ENCODE measurements at places on chromosomes 6 and 20.

DNA sequence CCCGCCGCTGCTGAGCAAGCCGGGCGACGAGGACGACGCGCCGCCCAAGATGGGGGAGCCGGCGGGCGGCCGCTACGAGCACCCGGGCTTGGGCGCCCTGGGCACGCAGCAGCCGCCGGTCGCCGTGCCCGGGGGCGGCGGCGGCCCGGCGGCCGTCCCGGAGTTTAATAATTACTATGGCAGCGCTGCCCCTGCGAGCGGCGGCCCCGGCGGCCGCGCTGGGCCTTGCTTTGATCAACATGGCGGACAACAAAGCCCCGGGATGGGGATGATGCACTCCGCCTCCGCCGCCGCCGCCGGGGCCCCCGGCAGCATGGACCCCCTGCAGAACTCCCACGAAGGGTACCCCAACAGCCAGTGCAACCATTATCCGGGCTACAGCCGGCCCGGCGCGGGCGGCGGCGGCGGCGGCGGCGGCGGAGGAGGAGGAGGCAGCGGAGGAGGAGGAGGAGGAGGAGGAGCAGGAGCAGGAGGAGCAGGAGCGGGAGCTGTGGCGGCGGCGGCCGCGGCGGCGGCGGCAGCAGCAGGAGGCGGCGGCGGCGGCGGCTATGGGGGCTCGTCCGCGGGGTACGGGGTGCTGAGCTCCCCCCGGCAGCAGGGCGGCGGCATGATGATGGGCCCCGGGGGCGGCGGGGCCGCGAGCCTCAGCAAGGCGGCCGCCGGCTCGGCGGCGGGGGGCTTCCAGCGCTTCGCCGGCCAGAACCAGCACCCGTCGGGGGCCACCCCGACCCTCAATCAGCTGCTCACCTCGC is 1.5 kb downstream of the ARID1B start:
- DNase-seq = no peak

- DNase-seq = no peak
These were observed 240.9 kb upstream of the RNF217 start for GRCh38 chr6:124721331-124721730.

DNA sequence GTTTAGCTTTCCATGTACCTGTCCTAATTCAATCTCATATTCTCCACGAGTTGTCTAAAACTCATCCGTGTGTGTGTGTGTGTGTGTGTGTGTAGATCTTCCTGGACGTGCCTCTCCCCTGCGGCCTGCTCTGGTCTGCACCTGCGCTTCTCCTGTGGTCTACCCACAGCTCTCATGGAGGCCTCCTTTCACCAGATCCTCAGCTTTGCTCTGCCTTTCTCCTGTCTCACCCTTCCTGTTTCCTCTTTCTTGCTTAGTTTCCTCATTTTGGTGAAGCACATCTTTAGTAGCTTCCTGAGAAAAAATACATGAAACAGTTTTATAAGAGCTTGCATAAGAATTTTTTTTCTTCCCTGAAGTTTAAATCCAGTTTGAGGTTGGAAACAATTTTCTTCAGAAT is 18.1 kb downstream of the SLX4IP start:
- peak; percentile 56 for DNase-seq

- DNase-seq = peak; percentile 40
These were observed 63.2 kb downstream of the PKIB start for GRCh38 chr6:122673343-122673961.

DNA sequence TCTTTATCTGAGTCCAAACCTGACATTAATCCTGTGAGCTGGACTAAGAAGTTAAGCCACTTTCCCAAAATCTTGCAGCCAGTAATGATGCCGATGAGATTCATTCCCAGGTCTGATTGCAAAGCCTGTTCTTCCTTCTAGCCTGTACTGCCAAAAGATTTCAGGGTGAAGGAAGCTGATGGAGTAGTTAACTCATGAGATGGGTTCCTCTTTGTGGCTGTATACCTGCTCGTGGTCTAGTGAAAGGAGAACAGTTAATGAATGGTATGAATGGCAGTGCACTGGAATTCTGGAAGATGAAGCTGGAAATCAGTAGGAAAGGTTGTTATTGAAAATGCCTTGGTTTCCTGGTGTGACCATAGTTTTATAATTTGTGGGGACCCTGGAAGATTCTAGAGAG is 112.0 kb downstream of the FYN start:
- no peak for DNase-seq

GRCh38 chr6:109076377-109076776 is 18.3 kb downstream of the SESN1 start:
- no peak for DNase-seq

DNA sequence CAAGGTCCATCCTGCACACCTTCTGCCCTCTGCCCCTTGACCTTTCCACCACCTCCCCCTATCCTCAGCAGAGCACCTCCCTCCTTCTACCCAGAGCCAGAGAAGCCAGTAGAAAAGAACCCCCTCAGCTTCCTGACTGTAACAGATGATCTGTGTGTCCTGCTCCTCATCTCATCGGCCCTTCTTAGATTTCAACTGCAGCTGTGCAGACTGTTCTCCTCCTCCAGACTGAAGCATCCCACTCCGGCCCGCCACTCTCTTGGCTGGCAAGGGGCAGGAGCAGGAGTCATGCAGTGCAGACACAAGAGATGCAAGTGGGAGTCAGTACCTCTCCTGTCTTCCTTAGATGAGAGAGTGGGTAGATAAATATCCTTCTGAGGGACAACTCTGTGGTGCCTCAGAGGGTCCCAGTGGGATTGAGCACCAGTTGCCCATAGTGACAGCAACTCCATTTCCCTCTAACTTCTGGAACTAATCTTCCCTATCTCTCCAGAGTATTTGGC is 163.5 kb upstream of the MLN start:
- DNase-seq = no peak

- DNase-seq = no peak
These were observed 99.9 kb downstream of the BANF2 start for GRCh38 chr20:17799575-17800227.

DNA sequence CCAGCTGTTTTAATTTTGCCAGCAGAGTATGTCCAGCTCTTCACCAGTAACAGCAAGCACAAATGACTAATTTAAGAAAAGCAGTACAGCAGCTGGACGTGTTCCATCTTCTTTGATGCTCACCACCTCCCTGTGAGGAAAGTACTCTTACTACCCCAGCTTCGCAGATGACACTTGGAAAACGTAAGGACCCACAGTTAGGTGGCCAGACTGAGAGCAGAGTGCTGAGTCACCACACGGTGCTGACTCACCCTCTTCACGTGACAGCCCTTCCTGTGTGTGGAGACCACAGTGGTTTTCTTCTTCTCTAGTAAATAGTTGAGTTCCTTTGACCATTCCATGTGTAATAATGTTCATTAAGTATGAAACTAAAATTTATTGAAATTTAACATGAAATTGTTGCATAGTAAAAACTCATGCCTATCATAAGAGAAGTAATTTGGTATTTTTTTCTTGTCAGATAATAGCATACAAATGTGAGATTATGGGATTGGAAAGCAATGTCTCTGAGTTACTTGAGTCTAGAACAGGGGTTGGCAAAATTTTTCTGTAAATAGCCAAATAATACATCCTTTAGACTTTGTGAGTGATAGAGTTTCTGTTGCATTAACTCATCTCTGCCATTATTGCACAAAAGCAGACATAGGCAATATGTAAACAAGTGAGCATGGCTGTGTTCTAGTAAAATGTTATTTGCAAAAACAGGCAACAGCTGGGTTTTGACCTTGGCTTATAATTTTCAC is 76.6 kb downstream of the SLX4IP start:
- peak; percentile 91 for DNase-seq

- DNase-seq = no peak
These were observed 14.2 kb downstream of the DNPH1 start for GRCh38 chr6:43215066-43215465.

DNA sequence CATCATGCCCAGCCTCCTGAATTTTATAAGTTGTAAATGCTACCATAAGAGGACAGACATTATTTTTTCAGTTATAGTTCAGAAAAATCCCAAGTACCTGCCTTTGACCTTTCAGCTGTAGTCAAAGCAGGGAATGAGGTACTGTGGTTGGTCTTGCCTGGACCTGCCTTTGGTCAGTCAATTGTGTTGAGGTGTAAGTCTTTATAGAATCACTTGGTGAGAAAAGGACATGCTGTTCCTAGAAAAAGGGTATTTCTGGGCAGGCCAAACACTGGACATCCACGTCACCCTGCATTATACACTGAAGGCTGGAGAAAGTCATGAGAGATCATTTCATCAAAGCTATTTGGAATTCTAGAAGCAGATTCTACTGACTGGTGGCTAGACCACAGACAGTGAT is 40.3 kb downstream of the PEX7 start:
- no peak for DNase-seq

GRCh38 chr20:44703183-44703925 is 11.8 kb upstream of the CCN5 start:
- no peak for DNase-seq

DNA sequence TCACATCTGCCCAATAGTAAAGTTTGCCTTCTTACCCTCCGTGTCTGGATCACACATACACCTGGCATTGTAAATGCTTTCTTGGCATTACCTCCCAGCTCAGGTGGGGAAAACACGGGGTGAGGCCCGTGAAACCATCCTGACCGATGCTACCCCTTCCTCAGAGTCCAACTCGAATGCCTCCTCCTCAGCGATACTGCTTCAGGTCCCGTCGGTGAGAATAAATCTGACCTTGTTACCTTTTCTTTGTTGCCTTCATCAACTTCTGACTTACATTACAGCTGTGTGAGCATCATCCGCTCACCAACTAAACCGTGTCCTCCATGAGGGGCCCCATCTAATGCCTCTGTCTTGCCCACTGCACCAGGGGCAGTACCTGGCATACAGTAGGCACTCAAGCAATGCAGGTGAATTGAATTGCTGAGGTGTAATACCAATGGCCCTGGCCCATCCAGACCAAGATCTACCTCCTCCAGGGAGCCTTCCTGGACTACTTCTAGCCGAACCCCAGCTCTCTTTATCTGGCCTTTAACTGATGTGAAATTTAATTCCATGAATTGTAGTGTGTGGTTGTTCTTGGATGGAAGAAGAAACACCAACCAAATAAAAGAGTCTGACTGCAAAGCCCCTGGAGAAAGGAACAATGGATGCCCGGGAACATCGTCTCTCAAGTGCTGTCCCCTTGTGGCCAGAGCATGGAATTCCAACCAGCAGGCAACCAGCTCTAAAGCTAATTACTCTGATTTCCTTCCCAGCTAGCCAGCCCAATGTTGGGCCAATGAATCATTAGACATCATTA is 141.5 kb downstream of the ANKRD60 start:
- no peak for DNase-seq

- DNase-seq = no peak
These were observed 7.2 kb upstream of the CCNC start for GRCh38 chr6:99575544-99576227.

DNA sequence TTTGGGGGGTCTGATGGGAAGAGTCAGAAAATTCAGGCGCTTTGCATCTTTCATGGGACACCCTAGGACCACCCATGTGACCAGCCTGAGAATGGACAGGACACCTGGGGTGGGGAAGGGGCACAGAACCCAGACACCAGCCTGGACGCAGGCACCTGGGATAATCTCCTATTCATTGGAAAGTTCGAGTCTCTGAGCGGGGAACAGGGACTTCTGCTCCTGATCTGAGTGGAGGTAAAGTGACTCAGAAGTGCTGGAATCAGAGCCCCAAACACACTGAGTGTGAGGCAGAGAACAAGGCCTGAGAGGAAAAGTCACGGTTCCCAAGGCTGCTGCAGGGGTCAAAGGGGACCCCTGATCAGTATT is 1.4 kb downstream of the HLA-B start:
- DNase-seq = no peak

DNA sequence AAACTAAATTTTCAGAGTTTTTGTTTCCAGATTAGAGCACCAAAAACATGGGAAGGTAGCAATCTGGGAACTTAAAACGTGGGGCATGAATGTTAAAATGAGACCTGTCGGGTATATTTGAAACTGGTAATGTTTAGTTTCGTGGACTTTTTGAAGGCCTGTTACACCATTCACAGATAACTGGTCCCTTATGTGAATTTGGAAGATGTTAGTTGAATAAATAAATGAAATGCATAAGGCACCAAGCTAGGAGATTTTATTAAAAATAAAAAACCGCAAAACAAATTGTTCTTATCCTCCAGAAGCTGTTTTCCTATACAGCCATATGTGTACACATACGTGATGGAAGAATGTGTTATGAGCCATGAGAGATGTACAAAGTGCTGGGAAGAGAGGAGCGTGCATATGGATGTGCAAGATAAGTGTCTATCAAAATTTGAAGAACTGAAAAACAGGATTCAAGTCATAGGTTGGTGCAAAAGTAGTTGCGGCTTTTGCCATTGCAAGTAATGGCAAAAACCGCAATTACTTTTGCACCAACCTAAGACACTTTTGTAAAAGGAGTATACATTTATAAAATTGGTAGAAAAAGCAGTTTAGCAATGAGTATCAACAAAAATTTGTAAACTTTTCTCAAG is 700 bp upstream of the MCUR1 start:
- DNase-seq = no peak

GRCh38 chr20:15814911-15815310 is 758.3 kb downstream of the KIF16B start:
- no peak for DNase-seq

GRCh38 chr6:31559606-31559957 is 12.2 kb downstream of the NFKBIL1 start:
- DNase-seq = no peak

GRCh38 chr6:35018746-35019145 is 122.4 kb downstream of the TCP11 start:
- no peak for DNase-seq

DNA sequence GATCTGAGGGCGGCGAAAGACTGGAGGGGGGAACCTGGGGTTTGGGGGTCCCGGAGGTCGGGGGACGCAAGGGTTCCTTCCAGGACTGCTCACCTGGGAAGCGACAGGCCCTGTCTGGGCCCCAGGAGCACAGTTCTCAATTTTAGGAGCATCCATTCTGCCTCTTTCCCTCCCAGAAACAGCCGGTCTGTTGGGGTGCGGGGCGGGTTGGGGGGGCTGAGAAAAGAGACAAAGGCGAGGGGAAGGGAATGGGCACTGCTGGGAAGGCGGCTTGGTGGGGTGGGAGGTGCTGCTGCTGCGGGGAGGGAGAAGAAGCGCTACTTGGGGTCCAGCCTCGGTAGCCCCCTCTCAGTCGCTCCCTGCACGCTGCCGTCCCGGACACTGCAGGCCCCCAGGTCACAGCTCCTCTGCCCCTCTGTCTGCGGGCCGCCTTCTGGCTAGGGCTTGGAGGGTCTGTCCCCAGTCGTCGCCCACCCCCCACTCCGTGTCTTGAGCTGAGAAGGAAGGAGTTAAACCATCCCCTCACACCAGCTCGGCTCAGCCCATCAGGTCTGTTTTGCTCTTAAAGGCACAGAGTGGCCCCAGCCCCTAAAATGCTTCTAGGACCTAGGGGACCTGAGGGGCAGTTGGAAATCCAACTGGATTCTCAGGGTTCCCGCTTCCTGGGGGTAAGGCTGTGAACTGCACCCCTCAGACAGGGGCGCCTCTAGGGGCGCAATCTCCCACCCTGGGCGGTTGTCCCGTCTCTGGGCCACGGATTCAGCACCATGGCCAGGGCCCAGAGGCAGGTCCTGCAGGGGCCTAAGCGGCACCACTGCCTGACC is 690 bp downstream of the GDAP1L1 start:
- DNase-seq = no peak

Measured in inflammatory macrophage treated with lipopolysaccharide for 1 hour (primary cell).